ENCODE measurements at places on chromosomes 1 and 21. TPM values are rescaled to one million over a fixed set of nuclear protein-coding genes. Genes with fewer than 3 reads are reported as not detected.

Gene PRAMEF5
- not detected for polyA plus RNA-seq

Gene SMIM1
- 1.3 TPM for polyA plus RNA-seq

DNA sequence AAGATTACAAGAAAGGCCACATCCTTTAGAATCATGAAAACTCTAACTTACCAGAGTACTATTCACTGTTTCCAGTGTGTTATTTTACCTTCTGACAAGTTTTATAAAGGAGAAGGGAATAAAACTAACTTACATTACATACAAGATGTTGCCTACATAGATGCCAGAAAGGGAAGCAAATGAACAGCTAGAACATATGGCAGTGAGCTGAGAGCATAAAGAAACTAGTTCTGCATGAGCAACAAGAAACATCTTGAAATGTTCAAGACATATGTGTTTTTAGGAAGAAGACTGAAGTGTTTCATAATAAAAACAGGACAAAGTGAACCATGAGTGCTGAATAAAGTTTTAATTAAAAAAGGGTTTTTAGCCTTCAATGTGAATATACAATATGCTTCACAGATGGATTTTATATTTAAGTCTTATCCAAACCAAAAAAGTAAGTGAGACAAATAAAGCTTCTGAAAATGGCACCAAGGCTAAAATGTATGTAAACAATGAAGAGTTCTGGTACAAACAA, 39.4 kb downstream of the SLC5A9 start:
- no peak for DNase-seq

Gene CIART
- 0.28 TPM for polyA plus RNA-seq

Gene C1orf56
- polyA plus RNA-seq, result 6.8 TPM

Gene CBR3
- 5.9 TPM for polyA plus RNA-seq

GRCh38 chr1:32939655-32940371, 24.8 kb downstream of the RNF19B start:
- DNase-seq, result no peak

DNA sequence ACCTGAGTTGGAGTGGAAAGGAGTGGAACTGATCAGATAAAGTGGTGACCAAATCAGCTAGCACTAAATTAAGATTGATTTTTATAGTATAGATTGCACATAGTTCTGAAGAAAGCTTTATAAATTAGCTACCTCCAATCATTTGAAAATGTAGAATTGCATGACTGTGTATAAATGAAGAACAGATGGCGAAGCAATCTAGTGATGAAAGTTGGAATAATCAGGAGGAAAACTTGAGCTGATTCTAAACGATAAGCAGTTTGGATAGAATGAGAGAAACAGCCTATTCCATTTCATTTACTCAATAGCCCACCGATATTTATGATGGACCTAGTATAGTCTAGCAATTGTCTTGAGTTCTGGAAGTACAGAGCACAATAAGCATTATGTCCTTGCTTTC, 661.5 kb downstream of the PLA2G4A start:
- no peak for DNase-seq

DNA sequence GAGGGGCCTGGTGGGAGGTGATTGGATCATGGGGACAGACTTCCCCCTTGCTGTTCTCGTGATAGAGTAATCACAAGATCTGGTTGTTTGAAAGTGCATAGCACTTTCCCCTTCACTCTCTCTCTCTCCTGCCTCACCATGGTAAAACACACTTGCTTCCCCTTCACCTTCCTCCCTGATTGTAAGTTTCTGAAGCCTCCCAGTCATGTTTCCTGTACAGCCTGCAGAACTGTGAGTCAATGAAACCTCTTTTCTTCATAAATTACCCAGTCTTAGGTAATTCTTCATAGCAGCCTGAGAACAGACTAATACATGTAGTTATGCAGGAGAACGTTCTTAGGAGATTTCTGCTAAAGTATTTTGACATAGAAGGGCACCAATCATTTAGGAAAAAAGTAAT, 59.9 kb upstream of the FBXO28 start:
- DNase-seq, result no peak

Gene MYBPH
- polyA plus RNA-seq, result not detected

- no peak for DNase-seq
These were observed 5.7 kb downstream of the LRRC71 start for GRCh38 chr1:156926175-156926574.

Gene ETNK2
- 2.3 TPM for polyA plus RNA-seq

GRCh38 chr1:52911541-52911940, 10.0 kb downstream of the ECHDC2 start:
- no peak for DNase-seq

- DNase-seq, result no peak
These were observed 105.8 kb downstream of the MAN1A2 start for GRCh38 chr1:117473063-117473462.

Gene SPATA21
- 0.09 TPM for polyA plus RNA-seq

DNA sequence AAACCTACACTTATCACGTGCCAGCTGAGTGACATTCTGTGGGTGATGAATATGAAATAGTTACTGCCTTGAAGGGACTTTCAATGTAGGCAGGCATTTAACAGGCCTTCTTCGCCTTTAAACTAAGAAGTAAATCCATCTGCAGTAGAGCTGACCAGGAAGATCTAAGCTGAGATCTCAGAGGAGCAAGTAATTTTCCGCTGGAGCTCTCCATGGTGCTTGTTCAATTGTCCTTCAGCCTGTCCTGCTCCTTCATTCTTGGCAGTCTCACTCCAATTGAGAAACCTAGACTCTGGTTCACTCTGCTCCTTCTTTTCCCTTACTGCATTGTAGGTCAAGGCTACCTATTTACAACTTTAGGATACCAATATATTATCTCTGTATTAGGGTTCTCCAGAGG, 183.5 kb downstream of the HMCN1 start:
- DNase-seq, result no peak

- DNase-seq, result no peak
These were observed 24.8 kb downstream of the GBP7 start for GRCh38 chr1:89151047-89151446.

GRCh38 chr21:38496224-38496623, 2.1 kb downstream of the ERG start:
- no peak for DNase-seq

Gene PACC1
- 11.9 TPM for polyA plus RNA-seq

- DNase-seq, result no peak
These were observed 229.5 kb downstream of the TRABD2B start for GRCh38 chr1:47767741-47768100.

DNA sequence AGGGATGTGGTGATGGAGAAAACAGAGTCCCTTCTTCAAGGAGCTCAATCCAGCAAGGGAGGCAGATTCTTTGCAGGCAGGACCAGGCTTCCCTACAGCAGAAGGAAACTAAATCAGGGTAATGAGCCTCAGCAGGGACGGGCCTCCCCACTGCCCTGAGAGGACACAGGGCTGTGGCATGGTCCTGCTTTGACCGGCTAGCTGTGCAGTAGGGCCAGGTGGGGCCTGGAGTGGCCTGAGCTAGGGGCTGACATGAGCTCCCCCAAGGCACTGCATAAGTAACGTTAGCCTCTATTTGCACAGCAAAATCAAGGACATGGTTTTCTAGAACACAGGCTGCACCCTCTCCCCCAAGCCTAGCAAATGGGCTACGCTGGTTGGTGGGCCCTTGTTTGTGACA, 162.9 kb downstream of the RYR2 start:
- DNase-seq, result no peak

DNA sequence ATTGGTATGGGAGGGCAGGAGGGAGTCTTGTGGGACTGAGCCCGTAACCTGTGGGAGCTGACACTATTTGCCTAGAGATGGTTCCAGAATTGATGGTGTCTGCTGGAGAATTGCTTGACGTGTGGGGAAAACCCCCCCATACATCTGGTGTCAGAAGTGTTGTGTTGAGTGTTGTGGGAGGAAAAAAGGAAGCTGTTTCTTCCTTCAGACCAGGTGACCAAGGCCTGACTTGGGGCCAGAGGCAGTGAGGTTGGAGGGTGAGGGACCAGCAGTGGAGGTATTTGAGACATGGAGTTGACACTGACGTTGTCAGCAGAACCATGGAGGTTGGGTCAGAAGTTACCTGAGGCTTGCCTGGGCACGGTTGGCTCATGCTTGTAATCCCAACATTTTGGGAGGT, 8.3 kb downstream of the SHISAL2A start:
- DNase-seq, result no peak

GRCh38 chr21:17159697-17160096, 353.1 kb upstream of the CXADR start:
- no peak for DNase-seq
